ENCODE measurements at places on chromosomes 3 and 15.
A peak's percentile ranks its signal among the peaks of the same experiment; 100 is the strongest.

GRCh38 chr3:123668906-123669305, 84.1 kb upstream of the HACD2 start:
- DNase-seq = no peak

- DNase-seq = no peak
Measured at GRCh38 chr3:8985411-8985831, 22.1 kb upstream of the RAD18 start.

GRCh38 chr3:189547448-189547847, 83.7 kb upstream of the TP63 start:
- DNase-seq = no peak

DNA sequence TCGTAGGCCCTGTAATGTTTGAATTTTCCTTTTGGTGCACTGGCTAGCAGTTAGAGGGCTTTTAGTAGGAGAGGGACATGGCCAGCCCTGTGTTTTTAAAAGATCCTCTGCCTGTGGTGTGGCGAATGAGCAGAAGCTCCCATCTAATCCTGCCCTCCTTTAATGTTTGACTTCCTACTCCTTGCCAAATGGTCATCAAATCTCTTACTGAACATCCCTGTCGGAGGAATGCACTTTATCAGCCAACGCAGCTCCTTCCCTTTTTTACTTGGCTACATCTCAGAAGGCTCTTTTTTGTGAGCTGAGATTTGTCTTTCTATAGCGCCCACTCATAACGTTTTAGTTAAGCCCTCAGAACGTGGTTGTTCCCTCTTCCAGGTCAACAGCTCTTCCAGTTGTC, 44.8 kb downstream of the MAP2K5 start:
- no peak for DNase-seq

DNA sequence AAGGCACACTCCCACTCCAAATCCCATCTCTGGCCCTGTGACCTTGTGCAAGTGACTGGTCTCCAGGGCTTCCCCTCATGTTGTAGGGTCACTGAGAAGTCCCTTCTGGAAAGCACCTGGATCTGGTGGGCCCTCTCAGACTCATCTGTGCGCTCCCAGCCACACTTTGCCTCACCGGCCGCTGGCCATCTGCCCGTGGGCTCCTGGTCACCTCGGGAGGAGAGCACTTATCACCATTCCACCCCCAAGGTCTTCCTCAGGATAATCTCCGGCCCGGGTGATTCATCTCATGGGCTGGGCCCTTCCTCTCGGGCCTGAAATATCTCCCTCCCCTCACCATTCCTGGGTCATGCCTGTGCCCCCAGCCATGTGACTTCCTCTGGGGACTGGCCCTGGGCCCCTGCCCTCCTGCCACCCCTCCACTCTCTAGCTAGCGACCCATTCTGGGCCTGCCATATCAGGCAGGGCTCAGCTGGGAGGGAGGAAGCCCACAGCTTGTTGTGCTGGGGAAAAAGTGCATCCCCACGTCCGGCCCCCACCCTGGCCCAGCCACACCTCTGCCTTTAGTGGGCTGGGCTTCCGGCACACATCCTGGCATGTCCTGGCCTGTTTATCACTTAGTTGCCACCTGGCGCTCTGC, 10.6 kb upstream of the WNT7A start:
- DNase-seq = no peak

- DNase-seq = peak; percentile 62
Measured at GRCh38 chr3:184015381-184016019, 2.2 kb downstream of the ABCC5 start.

- no peak for DNase-seq
Measured at GRCh38 chr15:60154764-60155325, 150.7 kb downstream of the FOXB1 start.

DNA sequence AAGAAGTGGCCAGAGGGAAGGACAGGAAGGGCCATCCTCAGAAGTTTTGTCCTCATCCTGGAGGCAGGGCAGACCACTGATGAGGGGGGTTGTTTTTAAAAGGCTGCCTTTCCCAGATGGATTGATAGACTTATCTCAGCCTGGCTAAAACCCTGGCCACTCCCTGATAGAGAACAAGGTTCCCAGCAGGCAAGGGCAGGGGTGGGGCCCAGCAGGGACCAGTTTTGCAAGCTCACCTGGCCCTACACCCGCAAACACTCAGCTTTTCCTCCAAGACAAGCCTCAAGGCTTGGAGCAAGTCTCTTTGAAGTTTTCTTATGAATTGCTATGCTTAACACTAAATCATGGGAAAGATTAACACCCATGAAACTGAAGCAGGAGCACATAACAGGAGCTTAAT, 9.1 kb downstream of the LIPC start:
- DNase-seq = no peak

DNA sequence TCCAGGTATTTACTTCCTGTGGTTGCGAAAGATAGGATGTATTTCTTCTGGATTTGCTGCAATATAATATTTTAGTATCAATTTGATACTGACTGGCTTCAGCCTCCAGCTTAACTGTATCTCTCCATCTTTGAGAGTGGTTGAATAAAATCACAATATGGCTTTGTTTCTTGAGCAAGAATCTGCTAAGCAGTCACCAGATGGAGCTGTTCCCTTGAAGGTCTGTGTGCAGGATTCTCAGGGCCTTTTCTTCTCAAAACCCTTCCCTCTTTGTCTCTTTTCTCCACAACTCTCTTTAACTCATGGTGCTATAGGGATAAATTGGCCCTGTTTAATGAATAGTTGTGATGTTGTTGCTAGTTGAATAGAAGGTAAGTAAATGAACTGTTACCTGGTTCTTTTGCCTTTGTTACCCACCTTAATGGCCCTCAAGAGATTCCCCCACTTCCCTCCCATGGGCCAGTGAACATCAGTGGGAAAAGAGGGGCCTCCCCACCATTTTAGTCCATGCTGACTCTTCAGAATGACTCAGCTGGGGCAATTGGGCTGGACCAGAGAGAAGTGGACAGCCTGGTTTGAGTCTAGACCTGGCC, 34.8 kb upstream of the RAB6B start:
- peak; percentile 55 for DNase-seq

GRCh38 chr15:95263751-95264150, 1032.4 kb downstream of the MCTP2 start:
- no peak for DNase-seq

DNA sequence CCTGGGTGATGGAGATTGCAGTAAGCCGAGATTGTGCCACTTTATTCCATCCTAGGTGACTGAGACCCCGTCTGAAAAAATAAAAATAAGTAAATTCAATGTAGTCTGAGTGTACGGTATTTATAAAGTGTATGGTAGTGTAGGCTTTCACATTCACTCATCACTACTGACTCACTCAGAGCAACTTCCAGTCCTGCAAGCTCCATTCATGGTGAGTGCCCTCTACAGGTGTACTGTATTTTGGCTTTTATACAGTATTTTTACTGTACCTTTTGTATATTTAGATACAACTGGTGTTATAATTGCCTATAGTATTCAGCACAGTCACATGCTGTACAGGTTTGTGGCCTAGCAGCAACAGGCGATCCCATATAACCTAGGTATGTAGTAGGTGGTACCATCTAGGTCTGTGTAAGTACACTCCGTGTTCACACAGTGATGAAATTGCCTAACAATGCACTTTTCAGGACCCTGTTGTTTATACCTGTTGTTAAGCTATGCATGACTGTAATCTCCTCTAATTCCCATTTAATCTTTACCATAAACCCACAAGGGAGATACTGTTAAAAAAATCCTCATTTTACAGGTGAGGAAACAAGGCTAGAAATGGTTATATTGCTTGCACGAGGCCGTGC, 19.3 kb downstream of the CACNA1D start:
- DNase-seq = no peak

DNA sequence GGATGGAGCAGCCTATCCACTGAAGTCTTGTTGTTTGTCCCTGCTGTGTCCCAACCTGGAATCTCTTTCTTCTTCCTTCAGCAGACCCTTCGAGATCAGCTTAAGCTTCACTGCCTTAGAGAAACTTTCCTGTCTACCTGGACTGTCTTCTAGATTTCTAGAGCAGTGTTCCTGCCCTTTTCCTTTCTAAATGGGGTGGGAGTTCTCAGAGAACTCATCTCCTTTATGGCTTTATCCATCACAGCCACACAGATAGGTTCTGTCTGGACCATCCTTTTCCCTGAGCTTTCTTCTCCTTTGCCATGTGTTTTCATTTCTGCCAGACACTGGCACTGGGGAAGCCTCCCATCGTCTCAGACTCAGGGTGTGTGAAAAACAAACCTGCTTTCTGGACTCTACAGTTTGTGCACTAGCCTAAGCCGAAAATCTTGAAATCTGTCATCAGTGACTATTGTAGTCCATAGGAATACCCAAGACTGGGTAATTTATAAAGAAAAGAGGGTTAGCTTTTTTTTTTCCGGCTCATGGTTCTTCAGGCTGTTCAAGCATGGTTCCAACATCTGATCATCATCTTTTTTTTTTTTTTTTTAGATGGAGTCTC, 177.5 kb downstream of the PGPEP1L start:
- DNase-seq = no peak

Measured in NCI-H1694 treated with DMSO at 0.1 percent for 48 hours (cell line).